ENCODE measurements at places on chromosomes 3 and 15.

GRCh38 chr3:177608443-177608842 is 411.2 kb upstream of the TBL1XR1 start:
- no peak for DNase-seq

DNA sequence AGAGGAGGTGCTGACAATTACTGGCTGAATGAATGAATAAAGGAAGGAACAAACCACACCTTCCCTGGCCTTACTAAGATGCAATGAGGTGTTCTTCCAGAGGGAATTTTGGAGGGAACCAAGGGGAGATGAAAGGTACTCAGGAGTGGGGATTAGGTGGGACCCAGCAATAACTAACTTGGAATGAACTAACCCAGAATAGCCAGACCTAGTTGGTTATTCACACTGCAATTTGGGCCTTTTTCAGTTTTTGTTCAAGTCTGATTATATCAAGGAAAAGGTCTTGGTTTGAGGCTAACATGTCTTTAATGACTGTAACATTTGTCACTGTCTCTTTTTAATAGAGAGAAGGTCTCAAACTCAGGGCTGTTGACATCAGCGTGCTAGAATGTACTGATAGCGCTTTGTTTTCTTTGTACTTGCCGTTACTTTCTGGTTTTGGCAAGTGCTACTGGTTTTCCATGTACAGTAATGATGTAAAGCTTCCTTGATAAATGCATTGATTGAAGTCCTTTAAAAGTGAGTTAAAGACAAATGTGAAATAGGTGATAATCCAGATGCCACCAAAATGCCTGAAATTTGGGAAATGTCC is 3.2 kb upstream of the PLXND1 start:
- no peak for DNase-seq

DNA sequence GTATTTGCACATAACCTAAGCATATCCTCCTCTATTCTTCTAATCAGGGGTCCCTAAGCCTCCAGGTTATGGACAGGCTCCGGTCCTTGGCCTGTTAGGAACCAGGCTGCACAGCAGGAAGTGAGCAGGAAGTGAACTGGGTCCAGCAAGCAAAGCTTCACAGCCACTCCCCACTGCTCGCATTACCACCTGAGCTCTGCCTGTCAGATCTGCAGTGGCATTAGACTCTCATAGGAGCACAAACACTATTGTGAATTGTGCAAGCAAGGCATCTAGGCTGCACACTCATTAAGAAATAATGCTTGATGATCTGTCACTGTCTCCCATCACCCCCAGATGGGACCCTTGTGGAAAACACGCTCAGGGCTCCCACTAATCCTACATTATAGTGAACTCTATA is 9.8 kb downstream of the MSL2 start:
- DNase-seq = no peak

- no peak for DNase-seq
Measured at GRCh38 chr15:52406601-52407000, 111.0 kb upstream of the MYO5C start.

- no peak for DNase-seq
Measured at GRCh38 chr15:40295297-40295696, 12.4 kb upstream of the ANKRD63 start.

DNA sequence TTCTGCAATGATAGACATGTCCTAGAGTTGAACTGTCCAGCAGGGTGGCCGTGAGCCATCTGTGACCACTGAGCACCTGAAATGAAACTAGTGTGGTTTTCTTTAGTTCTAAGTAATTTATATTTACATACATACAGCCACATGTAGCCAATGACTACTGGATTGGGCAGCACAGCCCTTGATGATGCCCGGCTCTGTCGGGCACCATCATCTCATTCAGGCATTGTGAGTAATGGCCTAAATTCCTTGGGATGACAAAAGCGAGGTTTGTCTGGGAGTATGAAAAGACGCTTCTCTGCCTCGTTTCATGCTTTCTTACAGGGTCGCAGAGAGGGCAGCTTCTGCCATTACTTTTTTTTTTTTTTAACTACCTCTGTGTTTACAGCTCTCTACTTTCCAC is 251.9 kb upstream of the HES1 start:
- no peak for DNase-seq

GRCh38 chr15:77571741-77572140 is 61.0 kb downstream of the LINGO1 start:
- no peak for DNase-seq

- no peak for DNase-seq
Measured at GRCh38 chr3:186311441-186311840, 50.6 kb downstream of the DGKG start.

- no peak for DNase-seq
Measured at GRCh38 chr3:16873872-16874271, 10.9 kb upstream of the PLCL2 start.

GRCh38 chr3:184561913-184562877 is 610 bp downstream of the EPHB3 start:
- no peak for DNase-seq

DNA sequence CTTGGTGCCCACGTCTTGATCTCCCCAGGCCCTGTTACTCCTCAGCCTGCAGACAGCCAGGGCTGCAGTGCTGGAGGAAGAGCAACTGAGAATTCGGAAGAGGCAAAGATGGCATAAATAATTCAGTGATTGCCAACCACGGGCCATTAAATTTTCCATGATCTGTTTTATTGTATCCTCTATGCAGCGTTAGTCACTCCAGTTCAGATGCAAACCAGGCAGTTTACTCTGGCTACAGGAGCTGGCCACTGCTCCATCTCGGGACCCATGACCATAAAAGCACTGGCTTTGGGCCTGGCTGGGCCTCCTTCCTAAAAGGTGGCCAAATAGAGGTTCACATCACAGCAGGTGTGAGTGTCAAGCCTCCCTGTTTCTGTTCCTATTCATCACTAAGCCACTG is 137.6 kb upstream of the TLE3 start:
- no peak for DNase-seq

DNA sequence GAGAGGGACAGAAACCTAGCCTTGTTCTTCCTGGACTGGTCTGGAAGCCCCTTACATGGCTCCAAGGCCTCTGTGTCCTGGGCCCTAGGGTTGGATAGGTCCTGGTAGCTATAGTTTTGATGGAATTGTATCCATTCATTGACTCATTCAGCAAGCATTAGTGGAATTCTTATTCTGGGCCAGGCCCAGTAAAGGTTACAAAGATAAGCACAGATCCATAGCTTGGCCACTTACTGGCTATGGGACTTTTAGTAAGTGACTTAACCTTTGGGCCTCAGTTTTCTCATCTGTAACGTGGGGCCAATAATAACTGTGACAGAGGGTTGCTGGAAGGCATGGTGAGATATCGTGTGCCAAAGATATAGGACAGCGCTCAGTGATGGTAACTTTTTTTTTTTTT is 13.6 kb upstream of the DAG1 start:
- no peak for DNase-seq

DNA sequence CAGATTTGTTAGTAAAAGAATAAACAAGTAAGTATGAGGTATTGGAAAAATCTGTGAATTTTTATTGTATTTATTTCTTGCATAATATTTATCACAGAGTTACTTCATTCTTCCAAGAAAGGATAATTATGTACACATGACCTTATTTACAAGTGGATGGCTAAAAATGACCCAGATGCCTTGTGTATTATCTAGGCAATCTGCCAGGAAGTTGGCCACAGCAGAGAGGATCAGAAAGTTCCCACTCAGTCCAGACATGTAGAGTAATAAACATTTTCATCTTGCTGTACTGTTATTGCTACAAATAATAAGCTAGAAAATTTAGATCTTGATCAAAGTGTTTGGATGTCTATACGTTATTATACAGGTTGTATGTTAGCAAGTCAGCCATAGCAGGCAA is 317.1 kb downstream of the EPHA6 start:
- DNase-seq = no peak

GRCh38 chr15:98835876-98836275 is 171.7 kb downstream of the PGPEP1L start:
- no peak for DNase-seq

DNA sequence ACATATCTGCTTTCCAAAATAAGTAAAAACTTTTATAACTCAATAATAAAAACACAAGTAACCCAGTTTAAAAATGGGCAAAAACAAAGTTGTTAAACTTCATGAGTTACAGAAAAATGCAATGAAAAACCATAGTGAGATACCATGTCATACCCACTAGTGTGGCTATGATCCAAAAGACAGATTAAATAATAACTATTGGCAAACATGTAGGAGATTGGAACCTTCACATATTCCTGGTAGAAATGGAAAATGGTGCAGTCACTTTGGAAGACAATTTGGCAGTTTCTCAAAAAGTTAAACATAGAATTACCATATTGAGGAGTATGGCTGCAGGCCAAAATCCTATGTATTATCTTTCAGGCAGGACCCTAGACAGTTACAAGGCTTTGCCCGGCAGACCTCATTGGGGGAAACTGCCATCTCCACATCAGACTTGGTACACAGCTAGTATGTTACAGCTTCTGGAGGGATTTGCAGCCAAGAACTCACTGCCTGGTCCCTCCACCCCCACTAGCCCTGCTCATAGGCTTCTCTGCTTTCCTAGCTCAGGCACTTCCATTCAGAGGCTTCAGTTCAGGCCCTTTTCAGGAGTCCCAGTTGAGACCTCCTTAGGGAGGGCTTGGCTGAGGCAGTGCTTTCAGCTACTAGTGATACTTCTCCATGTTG is 147.8 kb downstream of the NEK10 start:
- DNase-seq = no peak

DNA sequence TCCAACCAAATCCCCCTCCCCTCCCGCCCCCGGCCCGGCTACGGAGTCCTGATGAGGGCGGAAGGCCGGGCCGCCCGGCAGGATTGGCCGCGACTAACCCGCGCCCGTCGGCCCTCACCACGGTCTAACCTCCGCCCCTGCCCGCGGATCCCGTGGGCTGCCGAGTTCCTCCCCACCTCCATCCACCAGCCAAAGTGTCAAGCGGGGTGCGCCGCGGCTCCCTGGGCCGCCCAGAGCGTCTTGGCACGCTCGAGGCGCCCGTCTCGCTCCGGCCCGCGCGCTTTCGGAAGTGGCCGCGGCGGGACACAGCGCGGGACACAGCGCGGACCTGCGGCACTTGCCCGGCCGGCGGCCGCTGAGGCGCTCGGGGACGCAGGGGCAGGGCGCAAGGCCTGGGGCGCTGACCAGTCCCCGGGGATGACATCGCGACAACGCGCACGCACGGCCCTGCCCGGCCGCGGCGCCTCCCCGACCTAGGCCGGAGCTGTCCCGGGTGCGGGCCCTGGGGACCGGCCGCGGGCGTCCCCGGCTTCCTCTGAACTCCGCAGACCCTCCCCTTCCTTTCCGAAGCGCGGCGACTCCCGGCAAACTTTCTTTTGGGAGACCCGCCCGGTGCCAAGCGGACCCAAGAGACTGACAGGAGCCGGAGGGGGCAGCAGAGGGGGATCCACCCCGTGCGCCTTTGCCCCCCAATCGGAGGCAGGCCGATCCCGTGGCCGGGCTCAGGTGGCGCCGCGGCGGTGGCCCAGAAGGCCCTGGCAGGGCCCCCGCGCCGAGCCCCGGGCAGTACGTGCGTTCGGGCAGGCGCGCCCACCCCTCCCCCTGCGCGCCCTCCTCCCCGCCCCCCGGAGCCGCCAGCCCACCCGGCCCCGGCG is 112.8 kb upstream of the ICE2 start:
- no peak for DNase-seq

- no peak for DNase-seq
Measured at GRCh38 chr3:116899253-116899652, 189.7 kb downstream of the TUSC7 start.

GRCh38 chr3:65878831-65879230 is 159.9 kb downstream of the MAGI1 start:
- no peak for DNase-seq

GRCh38 chr3:19888428-19889152 is 45.4 kb downstream of the EFHB start:
- DNase-seq = no peak

DNA sequence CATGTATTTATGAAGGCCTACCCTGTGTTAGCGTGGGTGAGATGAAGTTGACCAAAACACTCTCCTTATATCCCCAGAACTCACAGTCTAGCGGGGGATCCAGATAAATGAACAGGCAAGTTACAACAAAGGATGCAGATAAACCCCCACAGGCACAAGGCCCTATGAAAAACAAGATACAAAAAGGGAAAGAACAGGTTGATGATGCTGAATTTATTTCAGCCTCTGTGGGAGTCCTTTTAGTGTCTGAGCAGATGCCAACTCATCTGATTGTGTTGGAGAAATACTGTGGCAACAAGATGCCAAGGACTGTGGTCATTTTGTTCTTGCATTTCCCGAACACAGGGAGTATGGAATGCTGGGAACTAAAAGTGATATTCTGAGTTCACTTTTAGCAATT is 300.0 kb downstream of the CHST2 start:
- DNase-seq = no peak

- no peak for DNase-seq
Measured at GRCh38 chr3:79871656-79872055, 103.9 kb upstream of the ROBO1 start.

DNA sequence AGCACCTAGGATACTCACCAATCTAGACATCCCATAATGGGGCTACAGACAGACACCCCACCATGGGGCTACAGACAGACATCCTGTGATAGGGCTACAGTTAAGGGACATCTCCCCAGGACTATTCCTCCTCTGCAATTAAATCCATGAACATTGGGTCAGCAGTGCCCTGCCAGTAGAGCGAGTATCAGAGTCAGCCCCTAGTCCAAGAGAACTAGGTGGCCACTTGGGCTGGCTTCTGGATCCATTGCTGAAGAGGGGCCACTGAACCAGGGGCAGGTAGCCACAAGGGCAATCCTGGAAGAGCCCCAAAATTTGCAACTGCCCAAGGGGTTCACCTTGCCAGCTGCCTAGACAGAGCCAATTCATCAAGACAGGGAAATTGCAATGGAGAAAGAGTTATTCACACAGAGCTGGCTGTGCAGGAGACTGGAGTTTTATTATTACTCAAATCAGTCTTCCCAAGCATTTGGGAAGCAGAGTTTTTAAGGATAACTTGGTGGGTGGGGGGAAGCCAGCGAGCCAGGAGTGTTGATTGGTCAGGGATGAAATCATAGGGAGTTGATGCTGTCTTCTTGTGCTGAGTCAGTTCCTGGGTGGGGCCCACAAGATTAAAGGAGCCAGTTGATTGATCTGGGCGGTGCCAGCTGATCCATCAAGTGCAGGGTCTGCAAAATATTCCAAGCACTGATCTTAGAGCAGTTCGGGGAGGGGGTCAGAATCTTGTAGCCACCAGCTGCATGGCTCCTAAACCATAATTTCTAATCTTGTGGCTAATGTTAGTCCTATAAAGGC is 170.2 kb upstream of the SMAD3 start:
- no peak for DNase-seq

GRCh38 chr3:194271460-194272035 is 79.6 kb downstream of the CPN2 start:
- DNase-seq = no peak

DNA sequence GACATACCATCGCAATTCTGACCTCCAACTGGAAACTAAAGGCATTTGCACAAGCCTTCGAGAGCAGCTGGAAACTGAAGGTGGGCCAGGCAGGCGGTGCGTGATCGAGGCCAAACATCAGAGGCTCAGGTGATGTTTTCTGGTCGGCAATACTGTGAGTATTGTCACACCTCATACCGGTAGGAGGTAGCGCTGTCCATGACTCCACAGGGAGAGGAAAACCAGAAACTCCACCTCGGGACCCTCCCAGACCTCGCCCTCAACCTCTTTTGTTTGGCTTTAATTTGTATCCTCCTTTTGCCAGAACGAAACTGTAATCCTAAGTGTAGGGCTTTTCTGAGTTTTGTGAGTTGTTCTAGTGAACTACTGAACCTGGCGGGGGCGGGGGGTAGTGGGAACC is 43.6 kb downstream of the LDHAL6B start:
- DNase-seq = no peak

All from hematopoietic multipotent progenitor cell treated with erythropoietin and hydrocortisone succinate and interleukin-3 and kit ligand, for 15 days (in vitro differentiated cells).